Stimulated activated CD8-positive, alpha-beta memory T cell treated with anti-CD3 and anti-CD28 coated beads, Interleukin-15, amount 100 ng/mL, for 24 hours (primary cell): ENCODE measurements at places on chromosomes 4 and X.
A peak's percentile ranks its signal among the peaks of the same experiment; 100 is the strongest.

DNA sequence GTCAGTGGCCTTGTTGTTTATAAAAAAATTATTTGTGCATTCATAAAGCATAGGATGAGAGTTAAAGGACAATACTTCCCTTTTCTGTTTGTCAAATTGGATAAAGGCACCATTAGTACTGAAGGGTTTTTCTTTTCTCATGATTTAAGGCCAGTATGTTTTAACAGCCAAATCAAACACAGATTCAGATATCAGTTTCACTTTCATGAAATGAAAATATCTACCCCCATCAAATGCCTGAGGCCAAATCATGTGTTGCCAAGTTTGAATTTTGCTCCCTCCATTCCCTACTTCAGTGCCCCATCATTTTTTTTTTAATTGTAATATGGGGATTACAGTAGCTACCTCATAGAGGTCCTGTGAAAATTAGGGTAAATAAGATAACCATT, 745.9 kb downstream of the RPA4 start:
- DNase-seq: no peak

- no peak for DNase-seq
These were observed 153.6 kb downstream of the RASL11B start for GRCh38 chr4:53015681-53016080.

DNA sequence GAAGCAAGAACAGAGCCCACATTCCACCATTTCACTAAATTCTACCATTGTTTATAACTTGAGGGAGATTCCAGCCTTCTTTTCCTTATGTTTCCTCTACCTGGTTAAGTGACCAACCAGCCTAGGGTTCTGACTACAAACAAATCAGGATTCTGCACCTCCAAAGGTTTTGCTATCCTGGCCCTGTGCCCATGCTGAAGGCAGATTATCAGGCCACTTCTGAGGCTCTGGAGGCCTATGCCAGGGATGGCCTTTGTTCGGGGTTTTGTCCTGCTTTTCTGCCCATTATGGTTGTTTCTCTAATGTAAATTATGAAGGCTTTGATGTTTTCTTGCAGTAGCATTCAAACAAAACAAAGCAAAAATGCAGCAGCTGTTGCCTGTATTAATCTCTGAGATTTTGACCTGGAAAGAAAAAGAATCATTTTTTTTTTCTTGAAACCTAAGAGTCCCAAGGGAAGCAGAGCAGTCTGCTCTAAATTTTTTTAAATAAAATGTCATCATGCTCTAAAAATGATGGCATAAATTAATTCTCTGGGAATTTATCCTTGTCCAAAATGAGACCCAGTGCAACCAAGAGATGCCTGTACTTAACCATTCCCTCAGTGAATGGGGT, 55.6 kb downstream of the RNF150 start:
- DNase-seq: no peak

DNA sequence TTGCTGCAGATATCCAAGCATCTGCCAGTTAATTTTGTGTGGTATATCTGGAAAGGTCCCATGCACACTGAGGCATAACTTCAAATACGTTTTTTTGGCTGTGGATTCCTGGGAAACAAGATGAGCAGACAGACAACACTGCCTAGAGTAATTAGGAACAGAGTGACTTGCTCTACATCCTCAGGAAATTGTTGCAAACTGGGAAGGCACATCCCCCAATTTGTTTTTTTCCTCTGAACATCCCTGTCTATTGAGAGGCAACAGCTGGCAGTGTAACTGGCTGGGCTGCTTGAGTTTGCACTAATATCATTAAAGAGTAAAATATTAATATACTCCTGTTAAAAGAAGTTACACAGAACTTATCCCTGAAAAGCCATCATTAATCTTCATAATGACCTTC, 207.7 kb upstream of the SLIT2 start:
- DNase-seq: no peak

GRCh38 chrX:134633832-134634231, 24.4 kb downstream of the PLAC1 start:
- no peak for DNase-seq

GRCh38 chr4:71609651-71610050, 174.2 kb downstream of the GC start:
- DNase-seq: no peak

DNA sequence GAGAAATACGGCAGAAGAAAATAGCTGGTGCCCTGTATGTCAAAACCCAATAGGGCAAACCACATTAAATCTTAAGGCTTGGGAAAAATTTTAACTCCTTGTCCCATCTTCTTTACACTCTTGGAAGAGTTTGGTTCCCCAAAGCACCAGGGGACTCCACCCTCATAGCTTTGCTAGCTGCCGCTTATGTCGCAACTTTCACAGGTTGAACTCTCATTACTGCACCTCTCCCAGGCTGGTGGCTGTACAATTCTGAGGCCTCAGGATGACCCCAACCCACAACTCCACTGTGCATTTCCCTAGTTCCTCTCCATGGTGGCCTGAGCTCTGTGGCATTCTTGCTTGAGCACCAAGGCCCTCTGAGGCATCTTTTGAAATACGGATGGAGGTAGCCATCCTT, 1478.8 kb downstream of the FAM133A start:
- no peak for DNase-seq

- DNase-seq: no peak
These were observed 23.9 kb downstream of the SCD5 start for GRCh38 chr4:82774711-82775171.

DNA sequence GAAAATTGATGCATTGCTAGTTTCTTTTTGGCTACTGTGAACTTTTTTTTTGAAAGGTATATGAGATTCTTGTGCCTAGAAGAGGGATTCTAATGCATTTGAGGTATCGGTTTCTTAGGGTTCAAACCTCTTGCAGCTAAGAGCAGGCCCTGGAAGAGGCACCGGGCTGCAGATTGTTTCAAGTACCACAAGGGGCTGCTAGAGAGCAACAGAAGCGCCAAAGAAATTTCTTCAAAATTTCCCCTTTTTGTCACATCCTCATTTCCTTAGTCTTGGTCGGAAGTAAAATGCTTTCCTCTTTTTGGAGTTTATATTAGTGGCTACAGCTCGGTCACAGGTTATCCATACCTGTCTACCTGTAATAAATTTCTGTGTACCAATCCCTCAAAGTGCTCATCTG, 89.8 kb downstream of the PDGFRA start:
- no peak for DNase-seq

- DNase-seq: peak; percentile 13
These were observed 32.8 kb downstream of the ELOVL6 start for GRCh38 chr4:110165382-110166286.

DNA sequence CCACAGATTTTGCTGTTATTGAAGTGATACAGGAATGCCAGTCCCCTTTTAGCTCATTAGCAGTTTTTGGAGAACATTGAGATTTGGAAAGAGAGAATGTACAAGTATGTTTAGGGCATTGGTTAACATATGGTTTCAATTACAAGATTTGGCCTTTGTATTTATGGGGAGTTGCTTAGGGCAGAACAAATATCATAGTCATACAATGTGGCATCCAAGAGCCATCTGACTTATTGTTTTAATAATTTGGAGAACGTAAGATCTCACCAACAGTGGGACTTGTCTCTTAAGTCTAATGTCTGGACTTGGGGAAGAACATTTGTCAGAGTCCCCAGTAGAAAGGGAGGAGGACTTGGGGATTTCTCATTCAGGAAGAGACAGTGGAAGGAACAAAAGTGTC, 166.1 kb downstream of the STK32B start:
- no peak for DNase-seq

DNA sequence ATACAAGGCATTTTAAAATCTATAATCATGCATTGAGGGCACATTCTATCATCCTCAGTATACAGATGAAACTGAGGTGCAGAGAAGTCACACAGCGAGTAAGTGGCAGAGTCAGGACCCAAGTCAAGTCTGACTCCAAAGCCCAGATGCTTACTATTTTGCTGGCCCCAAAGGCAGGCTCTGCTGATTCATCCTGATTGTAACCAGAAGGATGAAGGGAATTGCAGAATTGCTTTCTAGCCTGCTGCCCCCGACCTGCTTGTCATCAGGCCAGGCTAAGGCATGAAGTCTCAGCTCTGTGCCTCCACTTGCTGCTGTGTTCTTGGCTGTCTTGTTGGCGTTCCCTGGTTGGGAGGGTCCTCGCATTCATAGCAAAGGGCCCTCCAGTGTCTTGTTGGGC, 62.7 kb downstream of the SLC9A6 start:
- no peak for DNase-seq

DNA sequence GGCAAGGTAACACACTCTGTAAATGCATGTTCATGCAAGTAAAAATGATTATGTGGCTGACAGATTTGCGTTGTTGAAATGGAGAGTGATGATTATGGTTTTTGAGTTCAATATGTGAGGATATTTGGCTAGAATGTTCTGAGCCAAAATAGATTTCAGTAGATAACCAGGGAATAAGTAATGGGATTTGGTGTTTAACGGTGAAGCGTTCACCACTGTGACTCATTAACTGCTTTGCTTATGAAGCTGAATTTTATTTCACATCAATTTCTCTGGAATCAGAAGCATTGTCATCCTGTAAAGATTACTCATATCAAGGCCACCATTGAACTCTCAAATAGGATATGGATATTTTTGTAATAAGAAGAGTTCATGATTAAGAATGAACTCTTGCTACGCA, 11.7 kb downstream of the AFP start:
- no peak for DNase-seq

DNA sequence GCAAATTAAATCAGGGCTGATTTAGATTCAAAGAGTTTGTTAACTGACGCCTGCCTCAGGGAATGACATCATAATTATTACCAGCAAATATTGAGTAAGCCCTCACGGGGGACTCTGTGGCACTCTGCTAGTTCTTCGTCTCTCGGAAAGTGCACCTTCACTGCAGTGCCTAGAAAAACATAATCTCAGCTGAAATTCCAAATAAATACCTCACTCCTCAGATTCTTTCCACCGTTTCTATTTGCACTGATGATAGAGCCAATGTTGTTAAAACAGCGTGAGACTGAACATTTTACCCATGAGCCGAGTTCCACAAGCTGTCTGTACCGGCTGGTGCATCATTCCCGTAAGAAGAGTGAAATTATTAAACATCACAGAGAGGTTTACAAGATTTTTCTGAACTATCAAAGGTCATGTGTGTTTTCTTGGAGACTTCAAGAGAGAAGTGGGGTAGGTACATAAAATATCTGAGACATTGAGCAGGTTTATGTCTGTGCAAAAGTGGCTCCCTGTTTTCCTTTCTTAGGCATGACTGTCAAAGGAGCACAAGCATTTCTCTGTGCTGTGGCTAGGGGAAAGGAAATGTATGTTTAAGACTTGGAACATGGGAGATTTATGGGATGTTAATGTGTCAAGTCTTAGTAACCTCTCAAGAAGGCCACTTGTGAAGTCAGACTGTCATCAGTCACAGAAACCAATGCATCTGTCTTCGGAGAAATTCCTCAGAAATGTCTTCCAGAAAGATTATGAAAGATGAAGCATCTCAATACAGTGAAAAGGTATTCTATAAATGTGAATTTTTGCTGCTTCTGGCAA, 119.6 kb downstream of the CBLL2 start:
- no peak for DNase-seq

DNA sequence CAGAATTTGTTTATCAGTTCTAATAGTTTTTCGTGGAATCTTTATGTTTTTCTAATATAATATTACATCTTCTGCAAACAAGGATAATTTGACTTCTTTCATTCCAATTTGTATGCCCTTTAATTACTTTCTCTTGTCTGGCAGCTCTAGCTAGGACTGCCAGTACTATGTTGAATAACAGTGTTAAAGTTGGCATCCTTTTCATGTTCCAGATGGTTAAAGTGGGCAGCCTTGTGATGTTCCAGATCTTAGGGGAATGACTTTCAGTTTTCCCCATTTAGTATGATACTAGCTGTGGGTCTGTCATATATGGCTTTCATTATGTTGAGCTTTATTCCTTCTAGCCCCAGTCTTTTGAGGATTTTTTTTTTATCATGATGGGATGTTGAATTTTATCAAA, 220.6 kb upstream of the WDFY3 start:
- no peak for DNase-seq

GRCh38 chr4:145014365-145014764, 83.6 kb downstream of the ANAPC10 start:
- no peak for DNase-seq

GRCh38 chr4:55181010-55182005, 55.9 kb upstream of the KDR start:
- DNase-seq: no peak

DNA sequence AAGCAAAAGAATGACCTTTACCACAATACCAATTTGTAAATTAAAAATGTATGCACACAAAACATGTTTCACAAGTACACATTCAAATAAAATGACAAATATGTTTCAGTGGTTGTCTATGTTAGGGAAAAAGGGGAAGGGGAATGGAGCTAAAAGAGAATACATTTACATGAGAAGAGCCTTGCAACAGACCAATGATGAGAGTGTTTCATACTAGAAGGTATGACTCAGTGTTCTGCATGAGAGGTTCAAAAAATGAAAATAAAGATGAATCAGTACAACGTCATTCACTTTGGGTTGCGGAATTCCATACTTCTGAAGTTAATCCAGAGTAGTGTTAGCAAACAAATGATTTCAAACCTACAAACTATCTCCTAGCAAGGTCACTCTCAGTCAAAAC, 51.7 kb downstream of the RPGR start:
- DNase-seq: no peak

- no peak for DNase-seq
These were observed 5.1 kb upstream of the ASMT start for GRCh38 chrX:1609762-1610161.

DNA sequence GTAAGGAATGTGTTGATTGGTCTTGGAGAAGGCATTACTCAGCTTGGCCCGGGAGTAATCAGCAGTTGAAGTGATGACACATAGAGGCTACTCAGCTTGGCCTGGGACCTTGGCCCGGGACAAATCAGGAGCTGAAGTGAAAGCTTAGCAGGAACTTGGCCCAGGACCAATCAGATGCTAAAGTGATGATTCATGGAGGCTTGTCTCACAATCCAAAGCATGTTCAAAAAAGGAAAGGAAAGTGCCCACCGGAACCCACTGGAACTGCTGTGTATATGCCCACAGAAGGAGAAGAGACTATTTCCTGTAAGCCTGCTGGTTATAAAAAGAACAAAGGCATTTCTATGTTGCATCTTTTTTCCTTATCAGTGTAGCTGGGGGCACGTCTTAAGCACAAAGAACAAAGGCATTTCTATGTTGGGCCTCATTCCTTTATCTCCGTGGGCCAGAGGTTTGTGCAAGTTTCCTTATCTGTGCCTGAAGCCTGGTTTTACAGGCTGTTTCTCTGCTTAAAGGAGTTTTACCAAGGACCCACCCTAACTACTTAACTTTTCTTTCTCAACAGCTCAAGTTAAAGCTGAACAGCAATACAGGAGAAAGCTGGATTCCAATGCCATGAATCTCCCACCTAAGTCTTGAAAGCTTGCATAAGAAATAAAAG, 1176.7 kb downstream of the NLGN4X start:
- DNase-seq: no peak

DNA sequence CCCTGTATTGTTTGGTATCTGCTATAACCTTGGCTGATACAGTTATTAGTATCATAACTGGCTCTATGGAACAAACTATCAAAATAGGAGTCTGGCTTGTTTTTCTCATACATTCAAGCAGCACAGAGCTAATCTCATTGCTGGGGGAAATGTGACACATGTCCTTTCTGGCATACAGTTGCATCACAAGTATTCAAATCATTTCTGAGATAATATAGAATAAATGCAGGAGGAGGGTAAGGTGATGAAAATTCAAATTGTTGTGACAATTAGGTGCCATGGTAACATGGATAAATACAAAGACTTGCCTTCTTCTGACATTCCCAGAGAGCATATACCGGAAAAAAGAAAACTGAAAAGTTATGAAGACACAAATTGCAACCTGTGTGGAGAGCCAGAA, 2706.8 kb downstream of the ARAP2 start:
- DNase-seq: no peak
